ENCODE measurements at places on chromosomes 13 and 19. TPM values are rescaled to one million over a fixed set of nuclear protein-coding genes. Genes with fewer than 3 reads are reported as not detected.
A peak's percentile ranks its signal among the peaks of the same experiment; 100 is the strongest.

The MYADM gene
- 63.4 TPM for polyA plus RNA-seq

The CGB3 gene
- not detected for polyA plus RNA-seq

The SHISA2 gene
- 64.5 TPM for polyA plus RNA-seq

DNA sequence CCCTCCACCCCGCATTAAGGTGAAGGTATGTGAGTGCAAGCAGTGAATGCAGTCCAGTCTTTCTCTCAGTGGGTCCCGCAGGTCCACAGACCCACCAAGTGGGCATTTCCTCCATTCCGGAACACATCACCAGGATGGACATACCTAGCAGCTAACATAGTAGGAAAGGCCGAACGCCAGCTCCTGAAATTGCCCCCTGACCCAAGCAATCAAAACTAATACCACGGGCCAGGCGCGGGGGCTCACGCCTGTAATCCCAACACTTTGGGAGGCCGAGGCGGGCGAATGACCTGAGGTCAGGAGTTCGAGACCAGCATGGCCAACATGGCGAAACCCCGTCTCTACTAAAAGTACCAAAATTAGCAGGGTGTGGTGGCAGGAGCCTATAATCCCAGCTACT, 71.7 kb upstream of the VSTM2B start:
- no peak for DNase-seq

GRCh38 chr19:17125062-17125727, 49.6 kb downstream of the MYO9B start:
- DNase-seq, result no peak

- DNase-seq, result no peak
These were observed 8.5 kb upstream of the ZNF91 start for GRCh38 chr19:23403581-23404324.

DNA sequence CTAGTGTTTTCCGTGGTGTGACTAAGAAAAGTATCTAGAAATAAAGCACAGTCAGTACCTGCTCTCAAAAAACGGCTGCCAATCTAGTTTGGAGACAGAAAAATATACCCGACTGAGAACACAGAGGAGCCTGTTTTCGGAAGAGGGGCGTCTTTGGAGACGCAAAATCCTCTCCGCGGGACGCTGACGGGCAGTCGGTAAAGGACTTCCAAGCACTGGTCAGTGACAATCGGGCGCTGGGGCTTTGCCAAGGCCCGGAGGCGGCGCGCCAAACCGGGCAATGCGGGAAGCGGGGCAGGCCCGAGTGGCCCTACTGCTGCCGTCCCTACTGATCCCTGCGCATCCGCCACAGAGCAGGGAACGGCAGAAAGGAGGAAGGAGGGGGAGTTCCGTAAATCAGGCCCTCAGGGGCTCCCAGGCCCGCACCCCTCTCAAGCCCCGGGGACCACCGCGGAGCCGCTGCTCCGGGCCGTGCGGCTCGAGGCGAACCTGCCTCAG, 588 bp upstream of the DPY19L3 start:
- peak; percentile 38 for DNase-seq

- peak; percentile 81 for DNase-seq
These were observed 25.8 kb downstream of the LACC1 start for GRCh38 chr13:43905435-43906031.

GRCh38 chr13:31240921-31241320, 41.1 kb downstream of the B3GLCT start:
- no peak for DNase-seq

DNA sequence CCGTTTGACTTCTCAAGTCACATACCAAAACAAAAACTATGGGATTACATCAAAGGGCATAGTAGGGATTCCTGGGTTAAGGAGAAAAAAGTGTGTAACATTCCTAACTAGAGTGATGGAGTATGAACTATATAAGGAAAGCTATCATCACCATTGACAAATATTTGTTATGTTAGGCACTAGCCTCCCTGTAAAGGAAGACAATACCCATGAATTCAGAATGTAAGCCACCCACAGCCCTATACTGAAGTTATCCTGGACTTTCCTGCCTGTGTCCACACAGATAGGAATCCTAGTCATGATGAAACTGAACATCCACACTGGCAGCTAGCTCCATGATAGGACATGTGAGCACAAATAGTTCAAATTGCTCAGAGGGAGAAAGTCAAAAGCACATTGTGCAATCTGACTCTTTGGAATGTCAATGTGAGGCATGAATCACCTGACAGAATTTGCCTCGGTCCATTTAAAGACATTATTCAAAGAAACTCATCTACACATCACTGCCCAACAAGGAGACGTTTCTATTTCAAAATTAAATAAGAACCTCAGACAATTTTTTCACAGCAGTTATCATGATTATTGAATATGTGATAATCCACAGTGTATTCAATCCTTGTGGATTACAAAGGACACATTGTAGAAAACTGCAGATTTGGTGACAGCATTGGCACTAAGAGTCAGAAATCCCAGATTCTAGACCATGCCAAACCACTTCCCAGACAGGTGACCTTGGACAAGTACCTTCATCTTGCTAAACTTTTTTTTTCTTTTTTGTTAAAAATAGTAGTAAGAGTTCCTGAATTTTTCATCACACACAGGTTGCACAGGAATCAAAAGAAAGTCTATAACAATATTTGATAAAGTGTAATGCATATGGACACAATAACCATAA, 529.3 kb downstream of the IRS2 start:
- DNase-seq, result peak; percentile 37

- peak; percentile 75 for DNase-seq
These were observed 51.5 kb downstream of the SKA3 start for GRCh38 chr13:21124852-21125251.

DNA sequence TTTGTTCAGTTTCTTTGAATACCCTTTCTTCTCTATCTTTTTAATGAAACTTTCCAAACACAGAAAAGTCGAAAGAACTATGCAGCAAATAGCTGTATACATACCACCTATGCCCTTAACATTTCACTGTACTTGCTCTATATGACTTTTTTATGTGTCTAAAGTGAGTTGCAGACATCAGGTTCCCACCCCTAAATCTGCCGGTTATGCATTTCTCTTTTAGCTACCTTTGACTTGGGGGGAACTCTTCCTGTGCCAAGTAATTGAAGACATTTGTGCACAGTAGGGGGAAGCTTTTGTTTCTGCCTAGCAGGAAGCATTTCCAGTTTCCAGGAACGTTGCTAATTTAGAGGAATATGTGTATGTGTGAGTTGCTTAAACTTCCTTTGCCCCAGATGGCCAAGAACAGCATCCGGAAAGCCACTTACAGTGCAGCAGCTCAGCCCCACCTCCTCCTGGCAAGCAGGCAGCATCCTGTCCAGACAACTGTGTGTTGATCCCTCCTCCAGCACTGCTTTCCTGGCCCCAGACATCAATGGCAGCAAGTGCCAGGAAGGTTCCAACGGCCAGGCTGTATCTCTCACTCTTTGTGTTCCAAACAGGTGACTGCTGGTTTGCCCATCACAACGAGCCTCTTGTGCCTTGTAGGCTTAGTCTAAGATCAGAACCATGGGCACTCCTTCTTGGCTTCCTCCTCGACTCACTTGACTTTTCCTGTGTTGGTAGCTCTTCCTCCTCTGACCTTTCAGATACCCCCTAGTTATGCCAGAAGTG, 14.7 kb upstream of the GRAMD1A start:
- no peak for DNase-seq

DNA sequence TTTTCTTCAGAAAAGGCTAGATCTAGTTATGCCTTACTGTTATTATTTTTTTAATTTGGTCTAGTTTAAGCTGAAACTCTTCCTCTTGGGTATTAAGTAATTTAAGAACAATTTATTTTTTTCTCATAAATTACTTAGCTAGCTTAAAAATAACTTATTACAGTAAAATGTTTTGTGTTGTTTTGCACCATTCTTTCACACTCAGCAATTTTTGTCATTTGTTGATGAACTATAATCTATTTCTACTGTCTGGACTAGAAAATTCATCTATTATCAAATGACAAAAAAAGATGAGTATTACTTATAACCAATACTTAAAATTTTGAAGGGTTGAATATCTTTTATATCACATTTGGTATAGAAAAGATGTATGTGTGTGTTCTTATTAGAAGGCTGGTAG, 1.6 kb upstream of the LPAR6 start:
- DNase-seq, result no peak

Data from left kidney (tissue), 8 donors.